ENCODE measurements at places on chromosomes 2 and 18. TPM values are rescaled to one million over a fixed set of nuclear protein-coding genes. Genes with fewer than 3 reads are reported as not detected.

- no peaks in the 10 kb centered on the region for H3K27me3 ChIP-seq
- no peaks in the 10 kb centered on the region for H3K4me1 ChIP-seq
- no peak overlapping the region for H3K4me3 ChIP-seq
- no peak for DNase-seq
- H3K36me3 ChIP-seq: no peaks in the 10 kb centered on the region
- no peak overlapping the region for H3K27ac ChIP-seq
Measured at GRCh38 chr2:161569401-161569800, 54.8 kb upstream of the SLC4A10 start.

Gene ZNF24
- 27.4 TPM for total RNA-seq

- peak overlapping the region; percentile 87 for H3K27ac ChIP-seq
- no peaks in the 10 kb centered on the region for H3K36me3 ChIP-seq
- H3K27me3 ChIP-seq: no peaks in the 10 kb centered on the region
Measured at GRCh38 chr2:102018823-102019445, 27.2 kb downstream of the IL1R2 start.

Gene ATP6V1B1
- total RNA-seq: 2.5 TPM

Gene RTP5
- total RNA-seq: not detected

DNA sequence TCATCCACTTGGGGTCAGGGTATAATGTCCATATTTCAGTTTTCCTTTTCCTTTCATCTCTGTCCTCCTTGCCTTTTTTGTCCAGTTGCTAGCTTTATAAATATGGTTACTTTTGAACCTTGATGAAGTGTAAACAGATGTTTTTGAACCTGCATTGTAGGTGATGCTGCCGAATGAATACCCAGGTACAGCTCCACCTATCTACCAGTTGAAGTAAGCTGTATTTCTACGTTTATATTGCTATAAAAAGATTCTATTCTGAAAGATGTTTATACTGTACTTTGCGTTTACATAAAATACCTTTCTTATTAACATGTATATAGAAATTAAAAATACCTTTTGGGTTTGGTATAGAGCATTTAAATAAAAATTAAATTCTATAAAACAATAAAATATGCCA lies 2.2 kb downstream of the IMPACT start:
- no peak for DNase-seq
- H3K27me3 ChIP-seq: peaks cover 9% of the 10 kb centered on the region
- H3K4me1 ChIP-seq: peaks cover 16% of the 10 kb centered on the region
- no peak overlapping the region for H3K27ac ChIP-seq

DNA sequence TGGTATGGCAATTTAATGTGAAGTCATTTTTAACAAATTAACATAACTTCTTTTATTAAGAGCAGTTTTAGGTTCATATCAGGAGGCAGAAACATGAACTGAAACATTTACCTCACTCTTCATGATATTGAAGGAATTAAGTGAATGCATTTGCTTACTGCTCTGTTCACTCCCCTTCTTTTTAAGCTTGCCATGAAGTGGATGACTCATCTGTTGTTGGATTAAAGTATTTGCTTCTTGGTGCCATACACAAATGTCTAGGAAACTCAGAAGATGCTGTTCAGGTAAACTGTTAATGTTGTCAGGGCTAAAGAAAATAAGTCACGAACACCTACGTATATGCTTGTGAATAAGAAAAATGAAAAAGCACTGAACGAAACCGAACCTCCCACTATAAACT lies 10.2 kb upstream of the CABYR start:
- no peak for DNase-seq
- no peak overlapping the region for H3K27ac ChIP-seq
- no peaks in the 10 kb centered on the region for H3K27me3 ChIP-seq
- peaks cover 19% of the 10 kb centered on the region for H3K36me3 ChIP-seq

Gene RFTN2
- total RNA-seq: 14.5 TPM

Gene CD8B2
- total RNA-seq: not detected

DNA sequence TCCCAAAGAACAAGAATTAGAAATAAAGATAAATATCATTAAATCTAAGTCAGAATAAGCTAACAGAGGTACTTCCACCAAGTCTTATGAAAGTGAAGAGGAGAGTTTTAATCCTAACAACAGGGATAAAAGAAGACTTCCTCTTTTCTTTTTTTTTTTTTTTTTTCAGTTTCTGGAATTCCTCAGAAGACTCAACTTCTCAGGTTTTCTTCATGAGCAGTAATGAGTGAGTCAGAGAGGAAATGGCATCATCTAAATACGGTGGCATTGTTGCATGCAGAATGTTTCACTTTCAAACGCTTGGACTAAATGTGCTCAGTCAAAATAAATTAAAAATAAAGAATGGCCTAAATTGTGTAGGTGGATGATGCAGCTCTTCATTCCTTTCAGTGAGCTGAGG lies 45.6 kb upstream of the ARHGAP15 start:
- H3K36me3 ChIP-seq: no peaks in the 10 kb centered on the region
- peak overlapping the region; percentile 14 for H3K4me3 ChIP-seq
- no peak overlapping the region for H3K27ac ChIP-seq
- H3K4me1 ChIP-seq: no peaks in the 10 kb centered on the region
- DNase-seq: peak; percentile 68
- H3K27me3 ChIP-seq: no peaks in the 10 kb centered on the region

DNA sequence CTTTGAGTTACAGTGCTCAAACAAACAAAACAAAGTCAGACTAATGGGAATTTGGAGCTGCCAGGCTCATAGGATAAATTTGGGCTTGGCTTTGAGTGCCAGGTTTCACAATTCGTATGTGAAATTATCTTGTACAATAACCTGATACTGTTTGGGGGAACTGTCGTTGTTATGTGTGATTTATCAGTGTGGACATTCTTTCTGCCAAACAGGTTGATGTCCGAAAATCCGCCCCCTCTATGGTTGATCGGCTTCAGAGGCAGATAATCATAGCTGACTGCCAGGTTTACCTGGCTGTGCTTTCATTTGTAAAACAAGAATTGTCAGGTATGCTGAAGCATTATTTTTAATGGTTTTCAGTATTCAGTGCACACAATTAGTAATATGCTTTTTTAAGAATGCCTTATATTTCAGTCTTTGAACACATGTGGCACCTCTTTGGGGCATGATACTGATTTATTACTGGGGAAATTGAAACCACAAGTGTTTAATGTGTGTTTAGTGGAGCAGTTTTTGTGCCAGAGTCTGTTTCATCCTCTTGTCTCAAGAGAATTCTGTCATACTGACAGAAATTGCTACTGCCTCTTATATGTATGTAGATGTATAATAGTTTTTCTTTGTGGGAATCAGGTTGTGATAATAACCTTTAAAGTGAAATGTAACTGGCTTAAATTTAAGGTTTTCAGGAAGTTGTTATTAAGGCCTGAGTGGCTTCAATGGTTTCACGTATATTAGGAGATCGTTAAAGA lies 54.6 kb downstream of the TTC39C start:
- DNase-seq: no peak
- peaks cover 17% of the 10 kb centered on the region for H3K36me3 ChIP-seq
- H3K27me3 ChIP-seq: no peaks in the 10 kb centered on the region
- H3K4me3 ChIP-seq: no peak overlapping the region
- no peak overlapping the region for H3K27ac ChIP-seq

GRCh38 chr2:139850254-139850890 lies 1070.2 kb upstream of the NXPH2 start:
- DNase-seq: no peak
- no peaks in the 10 kb centered on the region for H3K27me3 ChIP-seq
